Naive thymus-derived CD8-positive, alpha-beta T cell (primary cell): ENCODE measurements at places on chromosomes 3 and 15.

- DNase-seq = no peak
Measured at GRCh38 chr15:50055332-50055731, 63.7 kb downstream of the ATP8B4 start.

- DNase-seq = no peak
Measured at GRCh38 chr3:187639927-187640568, 30.1 kb downstream of the SST start.

DNA sequence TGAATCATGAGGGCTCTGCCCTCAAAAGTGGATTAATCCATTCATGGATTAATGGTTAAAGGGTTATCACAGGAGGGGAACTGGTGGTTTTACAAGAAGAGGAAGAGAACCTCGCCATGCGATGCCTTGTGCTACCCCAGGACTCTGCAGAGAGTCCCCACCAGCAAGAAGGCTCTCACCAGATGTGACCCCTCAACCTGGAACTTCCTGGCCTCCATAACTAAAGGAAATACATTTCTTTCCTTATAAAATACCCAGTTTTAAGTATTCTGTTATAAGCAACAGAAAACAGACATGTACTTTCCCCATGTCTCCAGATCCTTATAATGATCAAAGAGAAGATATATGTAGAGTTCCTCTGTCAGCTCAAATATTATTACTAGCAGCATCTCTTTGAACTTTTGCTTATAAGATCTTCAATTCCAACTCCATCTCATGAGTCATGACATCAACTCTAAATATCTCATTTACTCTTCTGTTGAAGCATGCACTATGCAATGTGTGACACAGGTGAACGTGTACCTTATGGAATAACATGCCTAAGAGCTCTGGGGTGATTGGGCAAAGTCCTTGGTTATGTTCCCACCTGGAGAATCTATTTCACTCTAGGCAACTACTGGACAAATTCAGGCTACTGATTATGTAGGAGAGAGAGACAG lies 37.5 kb upstream of the ZBTB38 start:
- no peak for DNase-seq

- DNase-seq = no peak
Measured at GRCh38 chr3:66817951-66818557, 180.1 kb upstream of the KBTBD8 start.
